GM06990 (cell line): ENCODE measurements at places on chromosomes 2 and 18.

- no peak for DNase-seq
Measured at GRCh38 chr2:3667151-3667631, 9.2 kb downstream of the ALLC start.

DNA sequence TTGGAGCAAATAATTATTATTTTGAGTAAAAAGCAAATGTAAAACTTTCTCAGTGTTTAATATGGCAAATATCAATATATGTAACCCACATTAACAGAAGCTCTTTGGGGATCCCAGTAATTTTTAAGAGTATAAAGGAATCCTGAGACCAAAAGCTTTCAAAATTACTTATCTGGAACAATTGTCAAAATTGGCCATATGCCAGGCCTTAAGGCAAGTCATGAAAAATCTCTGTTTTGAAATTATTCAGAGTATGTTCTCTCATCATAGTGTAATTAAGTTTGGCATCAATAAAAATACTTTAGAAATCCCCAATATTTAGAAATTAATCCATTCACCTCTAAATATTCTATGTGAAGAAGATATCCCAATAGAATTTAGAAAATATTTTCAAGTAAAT is 225.3 kb upstream of the ARL4C start:
- no peak for DNase-seq

GRCh38 chr18:59569390-59569791 is 127.8 kb downstream of the CCBE1 start:
- no peak for DNase-seq

DNA sequence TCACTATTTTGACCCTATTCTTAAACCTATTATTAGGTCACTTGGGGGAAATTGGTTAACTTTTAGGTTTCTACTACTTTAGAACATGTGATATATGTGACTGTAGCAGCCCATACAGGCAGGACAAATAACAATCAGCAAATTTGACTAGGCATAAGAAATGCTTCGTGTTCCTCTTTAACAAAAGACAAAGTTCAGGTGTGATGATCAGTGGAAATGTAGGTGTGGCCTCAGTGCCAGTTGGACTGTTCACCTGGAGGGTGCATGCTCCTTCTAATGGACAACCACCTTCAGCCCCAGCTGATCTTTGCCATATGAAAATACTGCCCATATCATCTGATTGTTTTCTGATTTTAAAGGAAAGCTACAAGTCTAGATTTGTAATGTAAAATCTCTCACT is 6.4 kb downstream of the PDK1 start:
- DNase-seq, result no peak

DNA sequence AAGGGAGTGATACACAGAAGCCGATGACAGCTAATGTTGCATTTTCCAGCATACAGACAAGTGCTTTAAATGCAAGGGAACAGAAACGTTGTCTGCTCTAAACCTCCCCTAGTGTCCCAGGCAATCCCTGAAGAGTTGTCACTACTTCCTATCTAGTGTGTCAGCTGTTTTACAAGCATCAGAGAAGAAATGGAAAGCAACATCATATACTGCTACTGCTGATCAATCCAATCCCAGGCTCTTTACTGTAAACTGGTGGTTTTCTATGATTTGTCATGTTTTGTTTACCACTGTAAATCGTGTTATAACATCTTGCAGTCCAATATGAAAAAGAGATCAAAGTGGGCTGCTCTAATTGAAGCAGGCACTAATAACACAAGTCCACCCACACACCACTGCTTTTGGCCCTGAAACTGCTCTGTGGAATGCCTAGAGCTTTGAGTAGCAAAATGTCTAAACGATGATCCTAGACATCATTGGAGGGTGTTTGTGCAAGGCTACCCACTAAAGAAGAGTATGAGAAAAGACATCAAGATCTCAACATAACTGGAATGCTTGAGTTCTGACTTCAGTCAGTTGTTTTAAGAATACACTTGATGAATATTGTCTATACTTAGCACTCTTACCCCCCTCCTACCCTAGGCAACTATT is 18.1 kb upstream of the ROCK1 start:
- DNase-seq, result no peak

- no peak for DNase-seq
Measured at GRCh38 chr2:26563686-26564085, 77.5 kb downstream of the CIB4 start.

DNA sequence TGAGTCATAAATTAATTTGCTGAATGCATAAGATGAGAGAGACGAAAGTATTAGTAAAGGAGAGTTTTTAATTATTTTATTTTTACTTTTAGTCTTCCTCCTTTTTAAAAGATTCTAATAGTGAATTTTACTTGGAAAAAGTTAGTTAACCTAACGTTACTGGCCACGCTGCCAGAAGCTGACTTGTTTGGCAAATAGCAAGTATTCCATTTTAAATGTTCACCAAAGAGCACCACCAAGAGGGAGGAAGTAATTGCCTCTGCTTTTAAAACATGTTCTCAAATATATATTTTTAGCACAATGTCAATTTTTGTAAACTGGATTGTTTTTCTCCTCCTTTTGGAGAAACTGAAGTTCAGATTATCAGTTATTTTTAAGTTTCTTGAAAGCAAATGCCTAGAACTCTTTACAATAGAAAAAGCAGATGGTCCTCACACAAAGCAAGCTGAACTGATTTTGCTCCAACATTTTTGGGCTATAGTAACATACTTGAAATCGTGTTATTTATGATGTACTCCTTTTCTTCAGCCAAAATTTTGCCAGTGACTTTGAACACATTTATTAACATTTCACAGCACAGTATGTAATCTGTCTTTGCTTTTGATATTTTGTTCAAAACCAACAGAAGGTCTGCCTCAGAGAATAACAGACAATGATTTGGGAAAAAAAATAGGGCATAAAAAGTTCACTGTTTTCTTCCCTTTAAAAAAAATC is 1311.0 kb upstream of the FAM98A start:
- no peak for DNase-seq

DNA sequence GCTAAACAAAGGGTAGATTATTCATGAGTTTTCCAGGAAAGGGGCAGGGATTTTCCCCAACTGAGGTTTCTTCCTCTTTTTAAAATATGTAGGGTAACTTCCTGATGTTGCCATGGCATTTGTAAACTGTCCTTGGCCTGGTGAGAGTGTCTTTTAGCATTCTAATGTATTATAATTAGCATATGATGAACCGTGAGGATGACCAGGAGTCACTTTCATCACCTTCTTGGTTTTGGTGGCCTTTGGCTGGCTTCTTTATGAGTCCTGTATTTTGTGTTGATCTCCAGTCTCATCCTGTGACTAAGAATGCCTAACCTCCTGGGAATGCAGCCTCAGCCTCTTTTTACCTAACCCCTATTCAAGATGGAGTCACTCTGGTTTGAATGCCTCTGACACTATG is 391.0 kb upstream of the LINC00305 start:
- no peak for DNase-seq

- no peak for DNase-seq
Measured at GRCh38 chr2:227106845-227107759, 56.9 kb downstream of the COL4A4 start.

DNA sequence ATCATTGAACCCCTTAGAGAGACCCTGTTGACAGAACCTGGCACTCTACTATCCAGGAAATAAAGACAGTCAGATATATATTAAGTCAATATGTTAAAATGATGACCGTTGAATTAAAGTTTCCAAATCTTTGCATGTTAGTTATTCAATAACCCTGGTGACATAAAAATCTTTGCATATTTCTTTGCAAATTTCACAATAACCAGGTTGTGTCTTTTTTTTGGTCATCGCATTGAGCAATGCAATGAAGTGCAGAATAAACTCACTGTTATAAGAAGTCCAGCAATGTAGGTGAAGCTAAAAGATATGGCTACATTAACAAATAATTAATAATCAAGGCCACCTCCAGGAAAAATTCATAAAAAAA is 596.9 kb downstream of the NYAP2 start:
- DNase-seq, result no peak

GRCh38 chr2:198371921-198372543 is 567.6 kb downstream of the PLCL1 start:
- peak; percentile 75 for DNase-seq

GRCh38 chr18:13036622-13037320 is 45.6 kb downstream of the CEP192 start:
- DNase-seq, result no peak

DNA sequence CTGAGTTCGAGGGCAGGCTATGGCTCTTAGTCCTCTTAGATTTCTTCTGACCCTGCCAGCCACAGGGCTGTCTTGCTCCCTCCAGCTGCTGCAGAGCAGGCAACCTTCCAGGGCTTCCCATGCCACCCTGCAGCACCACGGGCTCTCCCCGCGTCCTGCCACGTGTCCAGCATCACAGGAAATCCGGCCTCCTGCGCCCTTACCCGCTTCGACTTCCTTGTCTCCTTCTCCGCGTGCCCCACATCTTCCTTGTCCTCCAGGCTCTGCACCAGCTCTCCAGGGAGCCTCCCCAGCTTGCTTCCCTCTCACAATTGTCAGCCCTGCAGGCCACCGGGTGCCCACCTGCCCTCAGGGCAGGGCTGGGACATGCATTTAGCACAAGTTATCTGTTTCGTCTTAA is 253.5 kb downstream of the DCDC2C start:
- DNase-seq, result no peak

GRCh38 chr18:36757991-36758390 is 70.8 kb downstream of the TPGS2 start:
- no peak for DNase-seq

- DNase-seq, result no peak
Measured at GRCh38 chr18:4004183-4004829, 450.8 kb downstream of the DLGAP1 start.

DNA sequence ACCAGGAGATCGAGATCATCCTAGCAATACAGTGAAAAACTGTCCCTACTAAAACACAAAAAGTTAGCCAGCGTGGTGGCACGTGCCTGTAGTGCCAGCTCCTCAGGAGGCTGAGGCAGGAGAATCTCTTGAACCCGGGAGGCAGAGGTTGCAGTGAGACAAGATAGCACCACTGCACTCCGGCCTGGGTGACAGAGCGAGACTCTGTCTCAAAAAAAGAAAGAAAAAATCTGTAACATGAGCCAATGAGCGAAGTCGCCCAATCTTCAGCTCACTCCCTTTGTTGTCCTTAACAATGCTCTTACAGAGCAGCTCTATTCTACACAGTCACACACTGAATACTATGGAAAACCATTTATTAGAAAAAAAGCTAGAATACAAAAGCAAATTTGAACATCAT is 22.0 kb downstream of the FAM98A start:
- no peak for DNase-seq

- no peak for DNase-seq
Measured at GRCh38 chr18:27227721-27228120, 42.6 kb upstream of the CHST9 start.

- DNase-seq, result peak; percentile 13
Measured at GRCh38 chr2:48530033-48530811, at the start of gene STON1. Gene STON1 (plus strand): TSS chr2:48530154. CDS start chr2:48580634, 50,480 bp downstream.

DNA sequence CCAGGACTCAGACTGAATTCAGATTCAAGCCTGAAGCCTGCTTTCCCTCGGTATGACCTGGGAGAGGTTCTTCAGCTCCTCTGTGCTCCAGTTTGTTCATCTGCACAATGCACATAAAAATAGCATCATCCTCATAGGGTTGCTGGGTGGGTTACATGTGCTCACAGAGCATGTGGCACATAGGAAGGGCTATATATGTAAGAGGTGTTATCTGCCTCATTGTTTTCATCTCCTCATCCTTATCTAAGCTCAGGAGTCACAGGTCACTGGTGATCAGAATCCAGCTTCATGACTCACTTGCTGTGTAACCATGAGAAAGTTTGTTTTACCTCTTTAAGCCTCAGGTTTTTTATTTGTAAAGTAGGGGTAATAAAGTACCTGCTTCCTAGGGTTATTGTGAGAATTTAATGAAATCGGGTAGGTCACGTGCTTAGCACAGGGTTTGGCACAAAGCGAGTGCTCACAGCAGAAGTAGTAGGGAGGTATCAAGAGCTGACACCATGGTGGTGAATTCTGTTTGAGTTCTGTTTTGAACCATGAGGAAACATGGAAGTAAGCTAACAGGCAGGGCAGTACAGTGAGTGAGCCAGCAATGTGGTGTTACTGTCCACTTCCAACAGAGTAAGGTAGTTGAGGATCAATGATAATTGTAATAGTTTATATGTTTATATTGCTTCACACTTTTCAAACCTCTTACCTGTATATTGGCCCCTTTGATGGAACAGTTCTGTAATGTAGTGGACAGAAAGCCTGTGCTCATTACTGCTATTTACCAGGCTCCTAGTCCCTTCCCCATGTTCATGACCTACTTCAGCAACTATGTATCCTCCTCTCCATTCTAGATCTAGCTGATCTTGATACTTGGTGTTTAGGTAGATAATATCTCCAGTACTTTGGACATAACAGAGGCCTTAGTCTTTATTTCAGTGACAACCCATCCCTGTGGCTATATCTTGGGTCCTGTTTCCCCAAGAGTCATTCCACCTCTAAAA is 141.4 kb upstream of the LTBP1 start:
- no peak for DNase-seq

DNA sequence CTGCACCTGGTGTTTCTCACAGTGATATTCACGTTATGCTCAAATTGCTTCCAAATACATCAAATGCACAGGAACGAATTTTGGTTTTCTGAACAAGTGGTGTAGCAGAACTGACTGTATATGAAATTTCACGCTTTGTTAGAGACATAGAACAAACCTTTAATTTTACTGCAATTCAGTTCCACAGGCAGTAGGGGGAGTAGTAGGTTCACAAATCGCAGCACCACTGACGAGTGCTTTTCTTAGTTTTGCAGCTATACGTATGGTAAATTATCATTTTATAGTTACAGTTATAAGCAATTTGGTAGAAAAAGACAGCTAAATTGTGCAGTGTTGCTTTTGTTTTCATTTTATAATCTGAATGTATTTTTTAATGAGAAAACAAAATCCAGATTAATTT is 113.3 kb downstream of the KIAA1328 start:
- DNase-seq, result peak; percentile 17

GRCh38 chr2:28399289-28399688 is 6.6 kb downstream of the FOSL2 start:
- DNase-seq, result no peak

GRCh38 chr18:51655327-51655698 is 457.8 kb upstream of the MEX3C start:
- peak; percentile 65 for DNase-seq

- no peak for DNase-seq
Measured at GRCh38 chr2:25340181-25340921, 1.4 kb downstream of the DNMT3A start.

GRCh38 chr2:233381638-233381995 is 27.3 kb downstream of the DGKD start:
- no peak for DNase-seq

DNA sequence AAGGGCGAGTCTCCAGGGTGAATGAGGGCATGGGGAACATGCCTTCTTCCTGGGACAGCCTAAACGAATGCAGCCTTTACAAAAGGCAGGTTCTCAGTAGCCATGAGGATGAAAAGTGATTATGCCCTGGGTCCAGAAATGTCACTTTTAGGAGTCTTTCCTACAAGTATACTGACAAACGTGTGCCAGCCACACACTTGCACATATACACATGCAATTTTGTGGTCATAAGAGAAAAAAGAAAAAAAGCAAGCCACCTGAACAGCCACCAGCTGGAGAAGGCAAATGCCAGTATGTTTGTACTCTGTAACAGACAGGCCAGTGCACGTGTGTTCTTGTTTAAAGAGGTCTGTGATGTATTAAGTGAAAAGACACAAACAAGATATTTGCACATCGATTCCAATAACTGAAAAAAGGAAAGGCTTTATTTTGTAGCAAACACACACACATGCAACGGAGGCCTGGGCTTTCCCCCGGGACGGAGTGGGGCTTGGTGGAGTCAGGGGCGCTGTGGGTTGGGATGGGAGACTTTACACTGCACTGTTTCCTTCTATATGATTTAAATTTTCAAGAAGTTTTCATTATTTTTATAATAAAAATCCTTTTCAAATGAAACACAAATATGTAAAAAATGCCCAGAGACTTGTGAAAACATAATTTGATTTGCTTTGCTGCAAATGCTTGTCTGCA is 108.4 kb downstream of the FAM210A start:
- no peak for DNase-seq

- no peak for DNase-seq
Measured at GRCh38 chr2:55061523-55062344, 11.5 kb upstream of the RTN4 start.
